ENCODE measurements at places on chromosomes 13 and 19. TPM values are rescaled to one million over a fixed set of nuclear protein-coding genes. Genes with fewer than 3 reads are reported as not detected.

The GZMM gene
- not detected for total RNA-seq

The MYBPC2 gene
- not detected for total RNA-seq

The SULT2A1 gene
- total RNA-seq: not detected

The PRODH2 gene
- total RNA-seq: not detected

The KLK3 gene
- not detected for total RNA-seq

The NTF4 gene
- not detected for total RNA-seq

The PCDH17 gene
- total RNA-seq: 2.2 TPM

The NLRP11 gene
- total RNA-seq: not detected

The CARD8 gene
- 220 TPM for total RNA-seq

The RNF113B gene
- not detected for total RNA-seq

The CEACAM19 gene
- total RNA-seq: 3.2 TPM

The PEG3 gene
- 1.2 TPM for total RNA-seq

The SLC6A16 gene
- 1.3 TPM for total RNA-seq

The DHDH gene
- not detected for total RNA-seq

The SPRED3 gene
- 11.0 TPM for total RNA-seq

The C13orf46 gene
- total RNA-seq: 0.22 TPM

The ZNF837 gene
- 0.57 TPM for total RNA-seq

The C19orf73 gene
- total RNA-seq: 0.80 TPM

The PBX4 gene
- total RNA-seq: not detected

The GRAMD1A gene
- total RNA-seq: 71.5 TPM

The GRIN2D gene
- 0.57 TPM for total RNA-seq

The NLRP9 gene
- total RNA-seq: not detected

The PNMA8B gene
- total RNA-seq: 0.14 TPM

The ZNF28 gene
- total RNA-seq: 16.6 TPM

The STOML3 gene
- not detected for total RNA-seq

The ZNF625 gene
- 13.3 TPM for total RNA-seq

The SIGLECL1 gene
- not detected for total RNA-seq

The PLEKHA4 gene
- total RNA-seq: 4.4 TPM

The SIAH3 gene
- total RNA-seq: not detected

The ZNF442 gene
- total RNA-seq: 1.2 TPM

The KRTDAP gene
- not detected for total RNA-seq

The ZNF418 gene
- total RNA-seq: 2.4 TPM

The NCR1 gene
- not detected for total RNA-seq

The DCT gene
- total RNA-seq: not detected

The GIPR gene
- total RNA-seq: not detected

The C19orf85 gene
- not detected for total RNA-seq

The HRC gene
- total RNA-seq: not detected

The ODAD3 gene
- total RNA-seq: 0.50 TPM

The CCNE1 gene
- total RNA-seq: 8.5 TPM

The ZNF429 gene
- total RNA-seq: 1.7 TPM

The SYT5 gene
- total RNA-seq: 0.07 TPM

The PPP1R15A gene
- 43.0 TPM for total RNA-seq

The CNN1 gene
- total RNA-seq: 0.13 TPM

The CCDC70 gene
- total RNA-seq: not detected

The MYO16 gene
- total RNA-seq: under 0.01 TPM

The METTL21C gene
- total RNA-seq: not detected

The KLC3 gene
- total RNA-seq: not detected

The DIRAS1 gene
- total RNA-seq: 0.14 TPM

The CYP4F12 gene
- not detected for total RNA-seq

The ZNF99 gene
- total RNA-seq: not detected

The PDX1 gene
- not detected for total RNA-seq

The CCL25 gene
- not detected for total RNA-seq

The OR7C1 gene
- total RNA-seq: not detected

Measured in thoracic aorta endothelial cell (primary cell).